Stimulated activated memory B cell treated with anti-CD40 and anti-IgM and Interleukin-4, amounts not matched to agents 10 μg/mL and 1 μg/mL and 100 μg/mL, for 72 hours (primary cell): ENCODE measurements at places on chromosomes 5 and 9.

- ATAC-seq, result no peak
These were observed 201.2 kb downstream of the GAPVD1 start for GRCh38 chr9:125462861-125463291.

DNA sequence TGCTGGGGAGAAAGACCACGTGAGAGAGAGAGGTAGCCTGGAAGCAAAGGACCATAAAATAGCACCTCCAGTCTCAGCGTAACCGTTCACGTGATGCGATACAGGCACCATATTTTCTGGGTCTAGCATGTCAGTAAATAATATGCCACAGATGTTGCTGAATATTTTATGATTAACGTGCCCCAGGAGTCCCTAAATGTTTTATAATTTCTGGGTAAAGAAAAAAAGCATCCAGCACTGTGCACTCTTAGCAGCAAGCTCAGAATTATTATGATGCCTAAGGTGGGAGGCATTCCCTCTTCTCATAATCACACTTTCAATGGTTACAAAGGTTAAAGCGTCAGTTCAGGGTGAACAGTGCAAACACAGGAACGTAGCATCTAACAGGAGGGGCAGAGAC lies 121.8 kb downstream of the CAVIN4 start:
- no peak for ATAC-seq

- no peak for ATAC-seq
These were observed 80.0 kb downstream of the CAMSAP1 start for GRCh38 chr9:135827301-135827700.

DNA sequence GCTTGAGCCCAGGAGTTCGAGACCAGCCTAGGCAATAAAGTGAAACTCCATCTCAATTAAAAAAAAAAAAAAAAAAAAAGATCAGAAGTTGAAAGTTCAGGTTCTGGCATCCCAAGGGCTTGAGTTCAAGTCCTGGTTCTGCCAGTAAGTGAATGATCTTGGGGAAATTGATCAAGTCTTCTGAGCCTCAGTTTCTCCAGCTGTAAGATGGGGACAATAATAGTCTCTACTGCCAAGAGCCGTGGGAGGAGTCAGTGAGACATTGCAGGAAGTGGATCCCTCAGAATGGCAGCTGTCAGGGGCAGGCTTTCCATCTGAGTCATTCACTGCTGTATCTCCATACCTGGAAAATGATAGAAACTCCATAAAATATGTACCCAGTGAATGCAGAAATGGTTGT lies 37.8 kb upstream of the FUBP3 start:
- ATAC-seq, result no peak

DNA sequence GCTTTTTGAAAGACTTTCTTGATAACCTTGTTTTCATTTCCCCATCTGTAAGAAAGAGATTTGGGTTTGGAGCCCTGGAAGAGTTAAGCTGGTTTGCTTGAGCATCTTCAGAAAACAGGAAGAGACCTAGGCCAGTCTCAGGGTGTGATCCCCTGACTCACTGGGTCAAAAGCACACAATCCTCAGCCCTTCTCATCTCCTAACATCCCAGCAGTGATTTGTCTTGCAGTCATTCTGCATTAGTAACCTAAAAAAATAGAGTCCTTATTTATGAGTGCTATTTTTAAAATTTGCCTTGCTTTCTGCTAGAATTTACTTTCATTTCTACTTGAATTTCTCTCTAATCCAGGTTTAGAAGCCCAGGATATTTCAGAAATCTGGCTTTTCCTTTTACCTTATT lies 16.4 kb upstream of the ARSB start:
- ATAC-seq, result no peak

- ATAC-seq, result no peak
These were observed 3.8 kb downstream of the PSD2 start for GRCh38 chr5:139799359-139799758.

- ATAC-seq, result no peak
These were observed 5.2 kb downstream of the KLF9 start for GRCh38 chr9:70409280-70409679.

GRCh38 chr9:19085295-19085694 lies 17.4 kb downstream of the HAUS6 start:
- ATAC-seq, result no peak

DNA sequence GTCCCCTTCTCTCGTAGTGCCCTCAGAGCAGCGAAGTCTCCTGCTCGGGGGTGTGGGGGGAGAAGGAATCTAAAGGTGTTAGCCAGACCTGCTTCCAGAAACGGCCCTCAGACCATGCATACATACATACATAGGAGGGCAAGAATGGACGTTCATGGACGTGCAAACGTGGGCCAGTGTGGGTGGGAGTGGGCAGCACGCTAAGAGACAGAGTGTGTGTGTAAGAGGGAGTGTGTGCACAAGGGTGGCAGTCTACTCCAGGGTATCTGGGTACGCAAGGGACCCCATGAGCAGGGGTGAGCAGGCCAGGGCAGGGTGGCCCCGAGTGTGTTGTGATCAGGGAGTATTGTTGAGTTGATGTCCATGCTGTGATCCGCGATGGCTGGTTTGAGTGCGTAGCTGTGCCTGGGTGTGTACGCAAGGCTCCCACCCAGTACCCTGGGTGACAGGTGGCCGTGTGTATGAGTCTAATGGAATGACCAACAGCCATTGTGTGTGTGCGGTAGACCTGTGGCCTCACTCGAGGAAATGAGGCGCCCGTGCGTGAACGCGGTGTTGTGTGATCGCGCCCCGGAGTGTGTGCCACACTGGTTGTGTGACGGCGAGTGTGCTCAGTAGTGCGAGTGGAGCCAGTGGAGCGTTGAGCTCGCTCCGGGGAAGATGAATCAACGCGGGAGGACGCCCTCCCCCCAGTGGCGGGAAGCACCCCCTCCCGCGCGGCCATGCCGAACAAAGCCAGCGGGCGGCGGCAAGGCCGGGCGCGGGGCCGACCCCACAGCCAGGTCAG lies 826 bp downstream of the GPRIN1 start:
- ATAC-seq, result peak; percentile 53

DNA sequence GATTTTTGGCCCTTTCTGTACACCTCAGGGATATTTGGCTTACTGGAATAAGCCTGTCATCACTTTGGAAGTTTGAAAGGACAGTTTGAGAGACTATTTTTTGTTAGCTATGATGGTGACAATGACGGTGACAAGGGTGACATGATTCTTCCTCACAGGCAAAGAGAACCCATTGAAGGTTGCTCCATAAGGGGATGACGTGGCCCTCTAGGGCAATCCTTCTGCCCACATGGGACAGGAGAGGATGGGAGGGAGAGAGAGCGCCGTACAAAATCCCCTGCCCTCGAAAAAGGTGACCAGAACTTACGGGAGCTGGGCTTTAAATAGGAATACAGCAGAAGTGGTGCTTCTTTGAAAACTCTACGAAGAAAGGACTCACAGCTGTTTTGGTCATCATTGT lies 22.6 kb downstream of the HRH2 start:
- no peak for ATAC-seq

GRCh38 chr9:18668944-18669343 lies 195.0 kb downstream of the ADAMTSL1 start:
- ATAC-seq, result no peak

GRCh38 chr9:83287021-83287420 lies 224.1 kb upstream of the RASEF start:
- no peak for ATAC-seq

DNA sequence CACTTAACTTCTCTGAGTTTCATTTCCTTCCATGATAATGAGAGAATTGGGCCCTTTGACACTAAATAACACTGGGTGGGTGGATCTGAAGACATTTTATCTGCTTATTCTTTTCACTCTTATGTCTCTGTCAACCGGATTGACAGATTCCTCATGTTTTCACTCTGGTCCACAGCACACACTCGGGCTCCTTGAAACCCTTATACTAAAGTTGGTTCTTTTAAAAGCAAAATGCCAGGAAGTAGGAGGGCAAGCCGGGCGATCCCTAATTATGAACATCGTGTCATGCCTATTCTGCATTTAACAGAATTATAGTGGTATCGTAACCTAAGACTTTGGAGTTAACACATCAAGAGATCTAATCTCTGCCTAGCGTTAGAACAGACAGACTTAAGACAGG lies 28.2 kb upstream of the CREBRF start:
- ATAC-seq, result no peak

DNA sequence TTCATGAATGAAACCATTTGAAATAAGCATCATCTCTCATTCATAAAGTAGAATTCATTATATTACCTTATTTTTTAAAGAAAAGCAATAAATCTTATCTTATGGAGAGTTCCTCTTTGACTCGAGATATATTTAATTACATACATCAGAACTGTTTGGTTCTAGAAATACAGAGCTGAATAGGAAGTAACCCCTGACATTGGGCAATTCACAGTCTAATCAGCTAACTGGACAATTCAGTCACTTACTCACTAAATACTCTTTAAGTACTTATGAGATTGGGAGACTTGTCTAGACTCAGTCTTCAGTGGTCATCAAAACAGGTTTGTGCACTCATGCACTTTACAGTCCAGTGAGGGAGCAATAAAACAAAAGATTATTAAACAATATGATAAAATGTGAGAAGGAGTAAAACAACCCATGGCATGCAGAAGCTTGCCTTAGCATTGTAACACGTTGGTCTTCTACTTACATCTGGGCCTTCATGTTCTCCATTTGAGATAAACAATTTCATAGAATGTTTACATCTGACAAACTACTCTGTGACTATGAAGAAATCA lies 11.5 kb upstream of the FBXO38 start:
- ATAC-seq, result no peak

GRCh38 chr9:133803028-133803585 lies 65.0 kb upstream of the SARDH start:
- ATAC-seq, result no peak

DNA sequence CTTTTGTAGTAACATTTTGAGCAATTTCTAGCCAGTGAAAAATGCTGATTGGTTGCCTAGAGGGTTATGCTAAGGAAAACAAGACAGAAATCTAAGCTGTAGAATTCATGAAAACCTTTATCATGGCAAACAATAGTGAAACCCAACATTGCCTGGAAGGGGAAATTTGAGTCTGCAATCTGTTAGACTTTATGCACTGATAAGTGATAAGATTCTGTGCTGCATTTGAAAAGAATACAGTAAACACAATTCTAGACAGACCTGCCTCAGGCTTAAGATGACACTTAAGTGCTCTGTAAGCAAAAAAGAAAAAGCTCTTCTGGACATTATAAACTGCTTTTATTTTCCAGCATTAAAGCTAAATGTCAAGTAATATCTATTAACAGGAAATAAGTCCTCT lies 519.3 kb downstream of the ISL1 start:
- no peak for ATAC-seq

- ATAC-seq, result no peak
These were observed 14.7 kb upstream of the CDK7 start for GRCh38 chr5:69219939-69220338.

DNA sequence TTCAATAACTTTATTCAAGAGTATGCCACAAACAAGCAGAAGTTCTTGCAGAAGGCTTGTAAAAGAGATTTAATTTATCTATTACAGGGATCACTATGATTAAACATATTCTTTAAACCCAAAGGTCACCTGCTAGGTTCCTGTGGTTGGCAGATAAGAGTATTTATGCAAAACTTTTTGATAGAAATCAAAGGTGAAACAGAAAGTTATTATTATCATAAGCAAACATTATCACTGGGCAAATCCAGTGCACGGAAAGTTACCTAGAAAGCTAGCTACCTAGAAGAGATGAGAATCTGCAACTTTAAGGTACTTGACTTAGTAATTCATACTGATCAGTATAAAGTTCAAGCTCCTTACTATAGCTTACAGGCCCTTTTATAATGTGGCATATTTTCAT lies 3.2 kb downstream of the STARD4 start:
- no peak for ATAC-seq

DNA sequence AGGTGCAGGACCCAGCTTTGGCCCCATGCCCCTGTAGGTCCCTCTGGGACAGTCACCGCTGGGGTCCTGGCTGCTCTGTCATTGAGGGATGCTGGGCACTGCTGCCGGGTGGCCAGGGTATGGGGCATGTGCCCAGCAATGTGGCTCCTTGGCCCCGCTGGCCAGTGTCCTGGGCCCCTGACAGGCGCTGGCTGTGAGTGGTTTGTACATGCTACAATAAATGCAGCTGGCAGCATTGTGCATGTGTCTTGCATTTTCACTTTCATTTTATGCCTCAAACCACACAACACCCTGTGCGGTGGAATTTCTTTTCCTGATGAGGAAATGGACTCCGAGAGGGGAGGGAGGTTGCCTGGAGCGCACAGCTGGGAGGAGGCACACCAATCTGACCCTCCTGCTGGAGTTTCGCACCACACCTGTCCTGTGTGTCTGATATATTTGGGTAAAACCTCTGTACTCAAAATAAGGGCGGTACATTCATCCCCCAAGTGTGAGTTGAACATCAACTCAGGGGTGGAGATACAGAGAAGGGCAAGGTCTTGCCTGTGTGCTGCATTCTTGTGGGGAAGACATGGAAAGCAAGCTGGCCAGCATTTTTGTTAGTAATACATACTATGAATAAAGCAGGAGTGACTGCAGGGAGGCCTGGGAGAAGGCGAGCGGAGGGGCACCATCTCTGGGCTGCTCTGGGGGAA lies 11.7 kb downstream of the TSPAN17 start:
- no peak for ATAC-seq

- ATAC-seq, result no peak
These were observed 18.0 kb upstream of the POMT1 start for GRCh38 chr9:131484560-131485185.

- no peak for ATAC-seq
These were observed 621.2 kb upstream of the CDH6 start for GRCh38 chr5:30572279-30572678.

DNA sequence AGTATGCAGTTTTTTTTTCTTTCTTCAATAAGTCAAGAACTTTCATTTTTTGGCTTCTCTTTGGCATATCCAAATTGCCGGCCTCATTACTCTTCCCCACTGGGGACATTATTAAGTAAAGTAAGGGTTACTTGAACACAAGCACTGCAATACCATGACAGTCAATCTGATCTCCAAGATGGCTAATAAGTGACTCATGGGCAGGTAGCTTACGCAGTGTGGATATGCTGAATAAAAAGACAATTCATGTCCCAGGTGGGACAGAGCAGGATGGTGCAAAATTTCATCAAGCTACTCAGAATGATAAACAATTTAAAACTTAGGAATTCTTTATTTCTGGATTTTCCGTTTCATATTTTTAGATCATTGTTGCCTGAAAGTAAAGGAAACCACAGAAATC lies 671.8 kb downstream of the ACTL7B start:
- ATAC-seq, result no peak

GRCh38 chr9:73451003-73451402 lies 299.3 kb downstream of the ANXA1 start:
- ATAC-seq, result no peak

- no peak for ATAC-seq
These were observed 1.4 kb downstream of the KIF20A start for GRCh38 chr5:138180183-138180782.

GRCh38 chr5:4011943-4012342 lies 416.3 kb downstream of the IRX1 start:
- ATAC-seq, result no peak

GRCh38 chr9:93205896-93206575 lies 22.1 kb downstream of the WNK2 start:
- no peak for ATAC-seq

- no peak for ATAC-seq
These were observed 379 bp downstream of the PCDHGA3 start for GRCh38 chr5:141343953-141344463.
